Naive thymus-derived CD8-positive, alpha-beta T cell (primary cell): ENCODE measurements at places on chromosomes 7 and 10. TPM values are rescaled to one million over a fixed set of nuclear protein-coding genes. Genes with fewer than 3 reads are reported as not detected.

- H3K36me3 ChIP-seq: peaks cover 40% of the 10 kb centered on the region
- peak overlapping the region; percentile 74 for H3K4me3 ChIP-seq
- peak; percentile 58 for DNase-seq
- H3K27ac ChIP-seq: peak overlapping the region; percentile 87
- peaks cover 26% of the 10 kb centered on the region for H3K4me1 ChIP-seq
These were observed 59.8 kb downstream of the COA1 start for GRCh38 chr7:43669286-43670081.

DNA sequence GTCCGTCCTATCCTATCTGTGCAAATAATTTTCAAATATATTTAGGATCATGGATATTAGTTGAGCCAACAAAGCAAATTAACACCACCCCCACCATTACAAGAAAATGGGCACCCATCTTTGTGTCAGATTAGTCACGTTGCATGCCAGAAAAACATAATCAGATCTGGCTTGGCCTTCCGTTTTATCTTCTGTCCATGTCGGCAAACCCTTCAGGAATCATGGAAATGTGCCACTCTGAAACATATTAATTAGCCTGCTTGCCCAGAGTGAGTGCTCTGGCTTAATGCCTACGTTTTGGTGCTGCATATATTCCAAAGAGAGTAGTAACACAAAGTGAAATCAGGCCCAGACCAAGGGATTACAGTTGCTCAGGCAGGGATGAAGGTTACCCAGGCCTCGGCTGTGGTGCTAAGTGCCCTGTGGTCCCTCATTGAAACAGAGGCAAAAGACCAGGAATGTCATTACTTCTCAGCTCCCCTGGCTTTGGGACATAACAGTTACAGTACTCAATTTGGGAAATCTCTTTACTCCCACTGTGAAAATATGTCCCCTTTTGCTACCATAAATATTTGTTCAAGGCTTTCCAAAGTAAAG is 154.0 kb upstream of the LSM8 start:
- DNase-seq: no peak
- H3K27ac ChIP-seq: no peak overlapping the region
- H3K27me3 ChIP-seq: peaks cover 1% of the 10 kb centered on the region
- no peaks in the 10 kb centered on the region for H3K36me3 ChIP-seq
- H3K4me1 ChIP-seq: no peaks in the 10 kb centered on the region

DNA sequence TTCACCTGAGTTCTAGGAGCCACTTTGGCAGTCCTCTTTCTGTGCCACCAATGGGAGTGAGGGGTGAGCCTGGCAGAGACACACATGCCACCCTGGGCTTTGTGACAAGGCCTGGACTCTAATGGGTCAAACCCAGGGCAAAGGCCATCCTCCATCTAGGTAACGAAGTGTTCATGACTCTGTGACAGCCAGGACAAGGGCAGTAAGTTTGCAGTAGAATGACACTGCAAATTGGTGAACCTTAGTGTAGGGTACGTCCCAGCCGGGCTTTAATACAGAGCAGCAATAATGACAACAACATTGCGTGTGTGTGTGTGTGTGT is 43.3 kb downstream of the PAPSS2 start:
- no peaks in the 10 kb centered on the region for H3K36me3 ChIP-seq
- no peak overlapping the region for H3K4me3 ChIP-seq
- H3K27me3 ChIP-seq: peaks cover 12% of the 10 kb centered on the region
- no peak for DNase-seq

- H3K4me3 ChIP-seq: peak overlapping the region; percentile 2
- peak overlapping the region; percentile 99 for H3K27ac ChIP-seq
- peaks cover 4% of the 10 kb centered on the region for H3K36me3 ChIP-seq
These were observed 33.4 kb downstream of the OGDH start for GRCh38 chr7:44639671-44640321.

- H3K4me3 ChIP-seq: peak overlapping the region; percentile 67
- no peak for DNase-seq
- peaks cover 26% of the 10 kb centered on the region for H3K36me3 ChIP-seq
- H3K27me3 ChIP-seq: no peaks in the 10 kb centered on the region
- peaks cover 89% of the 10 kb centered on the region for H3K4me1 ChIP-seq
These were observed 47.5 kb downstream of the FAM53B start for GRCh38 chr10:124696446-124697392.

DNA sequence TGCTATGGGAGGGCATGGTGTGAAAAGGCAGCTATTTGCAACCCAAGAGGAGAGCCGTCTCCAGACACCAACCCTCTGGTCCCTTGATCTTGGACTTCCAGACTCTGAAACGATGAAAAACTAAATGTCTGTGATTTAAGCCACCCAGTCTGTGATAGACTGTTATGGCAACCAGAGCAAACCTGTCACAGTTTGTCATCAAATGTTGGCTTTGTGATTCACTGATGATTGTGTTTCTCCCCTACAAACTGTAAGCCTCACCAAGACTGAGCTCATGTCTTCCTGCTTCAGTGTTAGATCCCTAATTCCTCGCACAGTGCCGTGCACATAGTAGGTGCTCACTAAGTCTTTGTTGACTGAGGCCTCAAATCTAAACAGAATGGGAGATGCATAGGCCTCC is 224.6 kb upstream of the PITRM1 start:
- no peaks in the 10 kb centered on the region for H3K36me3 ChIP-seq
- H3K27me3 ChIP-seq: peaks cover 2% of the 10 kb centered on the region
- peaks cover 2% of the 10 kb centered on the region for H3K4me1 ChIP-seq
- H3K27ac ChIP-seq: no peak overlapping the region
- no peak for DNase-seq

GRCh38 chr7:105011141-105011830 is 2.7 kb upstream of the KMT2E start:
- peaks cover 9% of the 10 kb centered on the region for H3K36me3 ChIP-seq
- no peaks in the 10 kb centered on the region for H3K27me3 ChIP-seq
- H3K4me1 ChIP-seq: peaks cover 46% of the 10 kb centered on the region
- DNase-seq: no peak
- peak overlapping the region; percentile 100 for H3K27ac ChIP-seq

DNA sequence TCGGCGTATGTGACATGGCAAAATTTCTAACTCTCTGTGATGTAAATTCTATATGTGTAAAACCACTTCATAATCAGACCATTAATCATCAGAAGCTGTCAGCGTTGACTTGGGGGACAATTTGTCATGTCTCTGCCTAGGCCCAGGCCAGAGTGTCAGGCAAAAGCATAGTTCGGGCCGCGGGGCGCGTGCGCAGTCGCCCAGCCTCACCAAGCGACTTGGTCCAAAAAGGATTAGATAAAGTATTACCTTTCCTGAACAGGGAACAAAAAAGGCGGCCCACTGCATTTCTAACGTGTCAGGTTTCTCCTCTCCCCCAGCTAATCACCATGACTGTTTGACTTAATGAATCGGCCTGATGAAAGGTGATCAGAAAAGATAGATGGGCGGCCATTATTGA is 114.2 kb downstream of the EBF3 start:
- no peak overlapping the region for H3K4me3 ChIP-seq
- no peak overlapping the region for H3K27ac ChIP-seq
- no peaks in the 10 kb centered on the region for H3K4me1 ChIP-seq
- H3K27me3 ChIP-seq: peaks cover 10% of the 10 kb centered on the region
- DNase-seq: no peak
- H3K36me3 ChIP-seq: no peaks in the 10 kb centered on the region

GRCh38 chr7:22166928-22167327 is 190.0 kb downstream of the RAPGEF5 start:
- H3K4me1 ChIP-seq: no peaks in the 10 kb centered on the region
- H3K4me3 ChIP-seq: no peak overlapping the region
- no peak for DNase-seq
- no peak overlapping the region for H3K27ac ChIP-seq

GRCh38 chr7:128703609-128704241 is 31.6 kb downstream of the GARIN1A start:
- DNase-seq: no peak
- H3K4me3 ChIP-seq: no peak overlapping the region
- H3K27ac ChIP-seq: no peak overlapping the region
- peaks cover 23% of the 10 kb centered on the region for H3K27me3 ChIP-seq

- no peak overlapping the region for H3K4me3 ChIP-seq
- no peak for DNase-seq
- H3K27ac ChIP-seq: no peak overlapping the region
- H3K36me3 ChIP-seq: peaks cover 7% of the 10 kb centered on the region
- H3K4me1 ChIP-seq: no peaks in the 10 kb centered on the region
These were observed 25.5 kb upstream of the FAM221A start for GRCh38 chr7:23654508-23654907.

GRCh38 chr7:66970310-66970709 is 25.1 kb downstream of the SBDS start:
- H3K36me3 ChIP-seq: no peaks in the 10 kb centered on the region
- no peaks in the 10 kb centered on the region for H3K4me1 ChIP-seq
- H3K27ac ChIP-seq: no peak overlapping the region

- H3K4me3 ChIP-seq: no peak overlapping the region
- DNase-seq: peak; percentile 66
- H3K27me3 ChIP-seq: peaks cover 5% of the 10 kb centered on the region
These were observed 179.5 kb upstream of the IMMP2L start for GRCh38 chr7:111741811-111742240.

GRCh38 chr7:74587435-74588126 is 69.9 kb upstream of the GTF2I start:
- H3K36me3 ChIP-seq: no peaks in the 10 kb centered on the region
- no peak overlapping the region for H3K27ac ChIP-seq
- no peaks in the 10 kb centered on the region for H3K27me3 ChIP-seq
- H3K4me1 ChIP-seq: no peaks in the 10 kb centered on the region

GRCh38 chr7:16753932-16754855 is 639 bp downstream of the TSPAN13 start:
- H3K36me3 ChIP-seq: no peaks in the 10 kb centered on the region
- DNase-seq: no peak
- peaks cover 15% of the 10 kb centered on the region for H3K27me3 ChIP-seq
- H3K27ac ChIP-seq: peak overlapping the region; percentile 44

DNA sequence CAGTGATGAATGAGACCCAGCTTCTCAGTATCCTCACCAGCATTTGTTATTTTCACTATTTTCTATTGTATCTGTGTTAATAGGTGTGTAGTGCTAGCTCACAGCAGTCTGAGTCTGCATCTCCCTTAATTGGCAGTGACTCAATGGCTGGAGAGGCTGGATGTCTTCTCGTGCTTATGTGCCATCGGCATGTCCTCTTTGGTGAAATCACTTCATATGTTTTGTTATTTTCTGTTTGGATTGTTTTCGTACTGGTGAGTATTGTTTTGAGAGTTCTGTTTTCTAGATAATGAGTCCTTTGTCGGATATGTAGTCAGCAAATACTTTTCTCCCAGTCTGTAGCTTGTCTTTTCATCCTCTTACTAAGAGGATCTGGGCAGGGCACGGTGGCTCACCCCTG is 66.1 kb downstream of the AMZ1 start:
- peaks cover 36% of the 10 kb centered on the region for H3K36me3 ChIP-seq
- peaks cover 1% of the 10 kb centered on the region for H3K4me1 ChIP-seq
- H3K4me3 ChIP-seq: no peak overlapping the region
- DNase-seq: no peak
- no peaks in the 10 kb centered on the region for H3K27me3 ChIP-seq
- no peak overlapping the region for H3K27ac ChIP-seq

GRCh38 chr10:86876748-86877147 is 80.7 kb downstream of the MMRN2 start:
- no peak for DNase-seq
- no peak overlapping the region for H3K27ac ChIP-seq
- H3K36me3 ChIP-seq: no peaks in the 10 kb centered on the region
- H3K4me3 ChIP-seq: no peak overlapping the region
- peaks cover 3% of the 10 kb centered on the region for H3K4me1 ChIP-seq

- no peak overlapping the region for H3K4me3 ChIP-seq
- no peaks in the 10 kb centered on the region for H3K4me1 ChIP-seq
- no peak for DNase-seq
- no peaks in the 10 kb centered on the region for H3K27me3 ChIP-seq
- H3K36me3 ChIP-seq: no peaks in the 10 kb centered on the region
- H3K27ac ChIP-seq: no peak overlapping the region
These were observed 118.5 kb downstream of the VTI1A start for GRCh38 chr10:112565434-112566053.

Gene ATOH7
- total RNA-seq: not detected

Gene DNAJC30
- total RNA-seq: 22.1 TPM

Gene MRPL32
- 59.2 TPM for total RNA-seq

Gene OR2A5
- total RNA-seq: not detected
